ENCODE measurements at places on chromosomes 16 and 17. TPM values are rescaled to one million over a fixed set of nuclear protein-coding genes. Genes with fewer than 3 reads are reported as not detected.

- no peak overlapping the region for H3K4me3 ChIP-seq
- H3K4me1 ChIP-seq: peaks cover 17% of the 10 kb centered on the region
- H3K27me3 ChIP-seq: peaks cover 21% of the 10 kb centered on the region
- peak; percentile 37 for DNase-seq
- H3K36me3 ChIP-seq: no peaks in the 10 kb centered on the region
- no peak overlapping the region for H3K27ac ChIP-seq
Measured at GRCh38 chr17:28230011-28230410, 89.0 kb upstream of the TMEM97 start.

- peaks cover 14% of the 10 kb centered on the region for H3K27me3 ChIP-seq
- DNase-seq: peak; percentile 53
- no peaks in the 10 kb centered on the region for H3K36me3 ChIP-seq
Measured at GRCh38 chr16:49491106-49491670, 117.6 kb downstream of the C16orf78 start.

- peaks cover 18% of the 10 kb centered on the region for H3K4me1 ChIP-seq
- H3K4me3 ChIP-seq: no peak overlapping the region
- no peaks in the 10 kb centered on the region for H3K36me3 ChIP-seq
- H3K27me3 ChIP-seq: no peaks in the 10 kb centered on the region
- H3K27ac ChIP-seq: peak overlapping the region; percentile 21
- DNase-seq: no peak
Measured at GRCh38 chr17:13592427-13592826, 9.3 kb downstream of the HS3ST3A1 start.

Gene EZH1
- total RNA-seq: 104 TPM

- H3K36me3 ChIP-seq: peaks cover 49% of the 10 kb centered on the region
- H3K27me3 ChIP-seq: no peaks in the 10 kb centered on the region
- peak overlapping the region; percentile 71 for H3K27ac ChIP-seq
- no peak overlapping the region for H3K4me3 ChIP-seq
Measured at GRCh38 chr17:64377769-64378282, 12.8 kb downstream of the PECAM1 start.

Gene GCGR
- total RNA-seq: not detected

GRCh38 chr16:894841-895240 is 75.9 kb downstream of the LMF1 start:
- no peaks in the 10 kb centered on the region for H3K27me3 ChIP-seq
- no peak overlapping the region for H3K4me3 ChIP-seq
- H3K27ac ChIP-seq: no peak overlapping the region
- H3K36me3 ChIP-seq: no peaks in the 10 kb centered on the region

Gene KRT25
- total RNA-seq: not detected

- DNase-seq: peak; percentile 76
- H3K4me3 ChIP-seq: peak overlapping the region; percentile 86
- H3K27ac ChIP-seq: peak overlapping the region; percentile 74
- H3K4me1 ChIP-seq: peaks cover 40% of the 10 kb centered on the region
- no peaks in the 10 kb centered on the region for H3K36me3 ChIP-seq
Measured at GRCh38 chr17:62704381-62704971, 77.0 kb downstream of the MRC2 start.

Gene CDRT15
- total RNA-seq: not detected

GRCh38 chr17:22310717-22311686 is 618.7 kb downstream of the KCNJ18 start:
- H3K27me3 ChIP-seq: no peaks in the 10 kb centered on the region
- H3K27ac ChIP-seq: no peak overlapping the region
- no peak for DNase-seq
- H3K4me3 ChIP-seq: no peak overlapping the region

Gene RNF40
- 65.9 TPM for total RNA-seq

DNA sequence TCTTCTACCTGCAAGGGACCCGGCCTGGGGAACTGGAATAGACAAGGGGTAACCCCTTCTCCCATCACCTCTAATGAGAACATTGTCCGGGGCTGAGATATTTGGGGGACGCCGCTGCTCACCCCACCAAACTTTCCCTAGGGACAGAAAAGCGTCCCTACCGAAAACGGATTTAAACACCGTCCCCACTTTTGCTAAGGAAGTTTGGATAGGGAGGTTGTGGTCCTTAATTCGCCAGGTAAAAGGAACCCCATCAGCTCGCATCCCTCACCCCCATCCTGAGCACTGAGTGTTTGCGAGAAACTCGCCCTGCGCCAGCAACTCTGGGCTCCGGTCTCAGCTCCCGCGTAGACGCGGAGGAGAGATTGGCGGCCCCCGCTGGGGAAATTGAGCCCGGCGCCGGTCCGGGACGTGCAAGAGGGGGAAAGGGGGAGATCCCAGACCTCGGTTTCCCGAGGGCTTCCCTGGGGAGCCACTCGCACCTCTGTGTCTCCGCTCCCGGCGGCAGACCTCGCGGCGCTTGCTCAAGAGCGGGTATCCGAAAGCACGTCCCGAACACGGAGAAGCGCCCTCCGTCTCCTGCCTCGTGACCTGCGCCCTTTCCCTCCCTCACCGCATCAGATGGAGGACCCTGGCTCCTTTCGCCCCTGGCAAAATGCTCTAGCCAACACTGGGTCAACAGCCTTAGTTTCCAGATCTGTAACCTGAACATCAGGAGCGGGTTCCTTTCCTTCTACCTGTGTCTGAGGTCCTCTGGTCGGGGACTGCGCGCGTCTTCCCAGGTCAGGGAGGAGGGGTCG is 3.1 kb upstream of the SOX9 start:
- H3K4me3 ChIP-seq: no peak overlapping the region
- H3K27ac ChIP-seq: no peak overlapping the region
- peaks cover 100% of the 10 kb centered on the region for H3K27me3 ChIP-seq
- DNase-seq: no peak
- H3K36me3 ChIP-seq: no peaks in the 10 kb centered on the region

Gene CDH5
- 48.8 TPM for total RNA-seq

DNA sequence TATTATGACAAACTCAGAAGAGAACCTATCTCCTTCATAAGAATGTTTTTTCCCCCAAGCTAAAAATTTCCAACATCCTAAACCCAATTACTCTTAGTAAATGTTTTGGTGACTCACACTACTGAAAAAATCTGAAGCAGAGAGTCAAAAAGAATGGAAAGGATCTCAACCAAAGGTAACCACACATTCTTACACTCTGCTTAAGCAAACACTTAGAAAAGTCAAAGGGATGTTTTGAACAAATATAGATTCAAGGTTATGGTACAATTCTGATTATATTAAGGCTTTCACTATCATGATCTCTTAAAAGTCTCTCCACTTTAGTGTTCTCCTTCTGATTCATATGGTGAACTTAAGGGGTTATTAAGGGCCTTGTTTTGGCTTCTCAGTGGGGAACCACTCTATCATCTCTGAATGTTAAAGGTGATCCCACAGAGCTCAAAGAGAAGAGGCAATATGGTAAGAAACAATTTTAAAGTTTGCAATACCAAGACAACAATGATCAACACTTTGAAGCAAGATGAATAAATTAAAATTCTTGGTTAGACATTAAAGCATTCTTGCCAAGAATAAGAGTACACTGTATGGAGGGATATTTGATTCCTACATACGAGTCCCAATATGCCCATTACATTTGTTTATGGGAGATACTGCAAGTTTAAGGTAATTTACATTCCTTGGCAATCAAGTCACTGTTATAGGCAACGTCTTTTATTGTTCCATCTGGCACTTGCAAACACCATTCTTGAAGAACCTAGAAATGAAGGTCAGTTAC is 69.2 kb downstream of the CDC27 start:
- no peaks in the 10 kb centered on the region for H3K4me1 ChIP-seq
- no peak for DNase-seq
- no peaks in the 10 kb centered on the region for H3K27me3 ChIP-seq
- peaks cover 23% of the 10 kb centered on the region for H3K36me3 ChIP-seq

GRCh38 chr16:11004351-11004750 is 60.0 kb downstream of the CLEC16A start:
- no peaks in the 10 kb centered on the region for H3K27me3 ChIP-seq
- no peak overlapping the region for H3K4me3 ChIP-seq
- no peak overlapping the region for H3K27ac ChIP-seq
- H3K4me1 ChIP-seq: no peaks in the 10 kb centered on the region
- peaks cover 27% of the 10 kb centered on the region for H3K36me3 ChIP-seq
- no peak for DNase-seq

GRCh38 chr16:85898521-85899442 is at the start of gene IRF8:
Gene IRF8 (plus strand): TSS chr16:85899162. CDS start chr16:85903016, 3,854 bp downstream.
- H3K27me3 ChIP-seq: peaks cover 22% of the 10 kb centered on the region
- peaks cover 58% of the 10 kb centered on the region for H3K4me1 ChIP-seq
- H3K36me3 ChIP-seq: no peaks in the 10 kb centered on the region
- DNase-seq: peak; percentile 95

DNA sequence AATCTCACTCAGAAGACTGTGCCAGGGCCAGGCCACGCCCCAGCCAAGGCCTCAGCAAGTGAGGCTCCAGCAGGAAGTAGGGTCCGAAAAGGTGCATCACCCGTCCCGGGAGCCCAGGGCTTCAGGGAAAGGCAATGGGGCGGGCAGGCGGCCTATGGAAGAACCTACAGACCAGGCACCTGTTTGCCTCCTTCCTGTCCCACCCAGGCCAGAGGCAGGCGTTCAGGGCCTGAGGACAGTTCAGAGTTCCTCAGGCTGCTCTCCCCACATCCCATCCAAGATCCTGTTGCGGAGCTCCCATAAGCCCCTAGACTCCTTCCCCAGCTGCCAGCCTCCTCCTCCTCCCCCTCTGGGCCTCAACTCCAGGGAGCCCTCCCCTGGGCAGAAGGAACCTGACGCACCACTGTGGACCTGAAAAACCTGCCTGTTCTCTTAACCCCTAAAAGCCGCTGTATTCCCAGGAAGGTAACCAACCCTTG is 2.3 kb downstream of the CLUH start:
- DNase-seq: no peak
- H3K27ac ChIP-seq: peak overlapping the region; percentile 85
- peak overlapping the region; percentile 98 for H3K4me3 ChIP-seq
- no peaks in the 10 kb centered on the region for H3K27me3 ChIP-seq
- peaks cover 4% of the 10 kb centered on the region for H3K36me3 ChIP-seq

- H3K4me3 ChIP-seq: no peak overlapping the region
- no peaks in the 10 kb centered on the region for H3K4me1 ChIP-seq
- no peak overlapping the region for H3K27ac ChIP-seq
- peak; percentile 91 for DNase-seq
- H3K36me3 ChIP-seq: no peaks in the 10 kb centered on the region
- H3K27me3 ChIP-seq: no peaks in the 10 kb centered on the region
Measured at GRCh38 chr16:85275533-85276249, 163.4 kb upstream of the CIBAR2 start.

GRCh38 chr16:77548151-77548550 is 113.3 kb upstream of the ADAMTS18 start:
- DNase-seq: no peak
- no peaks in the 10 kb centered on the region for H3K36me3 ChIP-seq
- no peaks in the 10 kb centered on the region for H3K4me1 ChIP-seq

Gene KRT28
- not detected for total RNA-seq

DNA sequence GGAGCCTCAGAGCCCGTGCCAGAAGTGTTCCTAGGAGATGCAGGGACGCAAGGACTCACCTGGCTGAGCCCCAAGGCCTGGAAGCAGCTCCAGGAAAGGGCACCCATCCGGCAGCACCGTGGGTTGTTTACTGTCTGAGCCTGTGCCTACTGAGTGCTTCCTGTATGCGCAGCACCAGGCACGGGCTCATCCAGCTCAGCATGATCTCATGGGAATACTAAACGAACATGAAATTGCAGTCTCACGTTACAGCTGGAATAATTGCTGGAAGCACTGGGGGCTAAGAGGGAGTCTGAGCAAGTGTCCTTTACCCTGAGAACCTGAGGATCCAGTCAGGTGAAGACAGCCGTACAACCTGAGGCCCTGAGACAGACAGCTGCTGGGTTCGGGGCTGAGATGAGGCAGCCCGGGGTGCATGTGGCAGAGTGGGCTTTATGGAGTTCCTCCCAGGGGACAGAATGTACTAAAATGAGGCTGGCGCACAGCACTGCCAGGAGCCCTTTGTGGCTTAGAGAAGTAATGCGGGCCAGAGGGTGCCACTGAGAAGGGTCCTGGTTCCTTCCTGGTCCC is 5.4 kb downstream of the CTRL start:
- H3K4me1 ChIP-seq: peaks cover 13% of the 10 kb centered on the region
- no peaks in the 10 kb centered on the region for H3K27me3 ChIP-seq
- DNase-seq: peak; percentile 77
- H3K27ac ChIP-seq: peak overlapping the region; percentile 59
- H3K4me3 ChIP-seq: no peak overlapping the region

DNA sequence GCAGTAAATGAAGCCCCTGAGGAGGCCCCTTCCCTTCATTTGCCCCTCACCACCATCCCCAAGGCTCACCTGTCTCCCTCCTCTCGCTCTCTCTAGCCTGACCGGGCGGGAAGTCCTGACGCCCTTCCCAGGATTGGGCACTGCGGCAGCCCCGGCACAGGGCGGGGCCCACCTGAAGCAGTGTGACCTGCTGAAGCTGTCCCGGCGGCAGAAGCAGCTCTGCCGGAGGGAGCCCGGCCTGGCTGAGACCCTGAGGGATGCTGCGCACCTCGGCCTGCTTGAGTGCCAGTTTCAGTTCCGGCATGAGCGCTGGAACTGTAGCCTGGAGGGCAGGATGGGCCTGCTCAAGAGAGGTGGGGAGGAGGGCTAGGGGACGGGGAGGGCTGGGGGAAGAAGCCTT is 21.0 kb downstream of the WNT9B start:
- peaks cover 1% of the 10 kb centered on the region for H3K4me1 ChIP-seq
- no peak overlapping the region for H3K4me3 ChIP-seq

GRCh38 chr17:76834870-76835269 is 33.3 kb upstream of the MGAT5B start:
- H3K4me3 ChIP-seq: no peak overlapping the region
- H3K36me3 ChIP-seq: no peaks in the 10 kb centered on the region
- H3K27me3 ChIP-seq: peaks cover 3% of the 10 kb centered on the region
- H3K4me1 ChIP-seq: peaks cover 8% of the 10 kb centered on the region
- no peak for DNase-seq

DNA sequence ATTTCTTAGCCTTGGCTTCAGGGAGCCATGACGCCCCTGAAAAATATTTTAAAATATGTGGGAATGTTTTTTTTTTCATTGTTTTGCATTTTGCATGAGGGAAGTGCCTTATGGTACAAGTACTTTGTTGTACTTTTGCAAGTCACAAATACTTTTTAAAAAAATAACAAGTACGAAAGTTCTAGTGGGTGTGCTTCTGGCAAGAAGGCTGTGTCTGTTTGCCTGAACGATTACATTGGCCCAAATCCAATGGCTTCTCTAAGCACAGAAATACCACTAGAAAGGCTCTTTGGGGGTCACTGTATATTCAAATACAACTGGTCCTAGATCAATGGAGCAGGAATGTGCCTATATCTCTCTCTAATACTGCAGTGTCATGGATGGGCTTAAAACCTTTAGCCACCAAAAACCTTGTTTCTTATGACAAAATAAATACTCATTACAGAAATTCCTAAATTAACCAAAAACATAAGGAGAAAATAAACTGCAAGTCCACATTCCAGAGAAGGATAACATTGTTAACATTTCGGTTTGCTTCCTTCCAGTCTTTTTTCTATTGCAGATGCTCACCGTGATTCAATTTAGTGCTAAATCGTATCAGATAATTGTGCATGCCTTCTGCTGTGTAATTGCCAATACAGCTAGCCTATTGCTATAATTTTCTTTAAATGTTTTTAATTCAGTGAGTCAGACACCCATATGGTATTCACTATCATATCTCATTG is 97.4 kb downstream of the VAT1L start:
- H3K27me3 ChIP-seq: no peaks in the 10 kb centered on the region
- no peaks in the 10 kb centered on the region for H3K36me3 ChIP-seq
- no peaks in the 10 kb centered on the region for H3K4me1 ChIP-seq
- no peak overlapping the region for H3K27ac ChIP-seq
- no peak overlapping the region for H3K4me3 ChIP-seq

Data from spleen (tissue), 13 donors.